Nucleus accumbens (tissue), 56 donors: ENCODE measurements at places on chromosomes 2 and 18.

DNA sequence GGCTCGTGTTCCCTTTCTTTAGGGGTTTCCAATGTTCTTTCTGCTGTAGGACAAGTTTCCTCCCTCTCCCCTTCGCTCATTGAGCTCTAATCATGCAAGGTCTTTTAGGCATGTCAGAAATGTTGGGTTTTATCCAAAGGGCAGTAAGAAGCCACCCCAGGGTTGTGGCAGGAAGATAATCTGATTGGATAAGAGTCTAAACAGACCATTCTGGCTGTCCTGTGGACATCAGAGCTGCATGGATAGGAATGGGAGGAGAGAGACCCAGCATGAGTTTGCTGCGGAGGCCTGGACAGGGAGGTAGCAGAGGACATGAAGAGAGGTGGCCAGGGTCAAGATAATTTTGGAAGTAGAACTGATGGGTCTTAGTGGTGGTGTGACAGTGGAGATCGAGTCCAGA lies 88.2 kb downstream of the ACKR3 start:
- DNase-seq, result no peak

DNA sequence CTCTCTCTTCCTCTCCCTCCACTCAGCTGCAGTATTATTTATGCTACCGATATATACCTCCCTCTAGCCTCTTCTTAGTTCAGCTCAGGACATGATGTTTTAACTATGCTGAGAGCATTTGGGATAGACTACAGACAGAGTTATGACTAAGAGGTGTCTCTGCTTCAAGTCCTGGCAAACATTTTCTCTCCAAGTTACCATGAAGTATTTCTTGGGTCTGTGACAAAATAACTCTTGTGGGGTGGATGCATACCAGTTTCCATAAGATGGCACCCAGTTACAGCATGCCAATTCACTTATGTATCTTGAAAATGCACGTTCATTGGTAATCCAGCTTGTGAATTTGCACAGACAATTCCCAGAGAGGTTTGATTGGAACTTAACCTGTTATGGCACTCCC lies 737.6 kb downstream of the SLC4A3 start:
- DNase-seq, result no peak

DNA sequence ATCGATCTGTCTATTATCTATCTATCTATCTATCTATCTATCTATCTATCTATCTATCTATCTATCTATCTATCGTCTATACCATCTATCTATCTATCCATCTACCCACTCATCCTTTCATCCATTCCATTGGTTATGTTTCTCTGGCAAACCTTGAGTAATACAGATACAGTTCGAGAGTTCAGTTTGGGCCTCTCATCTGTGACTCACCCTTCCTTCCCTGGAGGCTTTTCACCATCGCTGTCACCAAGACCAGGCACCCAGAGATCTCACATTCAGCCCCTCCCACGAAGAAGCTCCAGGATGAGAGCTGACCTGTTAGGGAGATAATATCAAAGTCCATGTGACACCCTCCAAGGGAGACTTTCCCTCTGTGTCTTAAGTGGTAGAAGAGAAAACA lies 164.1 kb upstream of the CELF4 start:
- DNase-seq, result no peak

DNA sequence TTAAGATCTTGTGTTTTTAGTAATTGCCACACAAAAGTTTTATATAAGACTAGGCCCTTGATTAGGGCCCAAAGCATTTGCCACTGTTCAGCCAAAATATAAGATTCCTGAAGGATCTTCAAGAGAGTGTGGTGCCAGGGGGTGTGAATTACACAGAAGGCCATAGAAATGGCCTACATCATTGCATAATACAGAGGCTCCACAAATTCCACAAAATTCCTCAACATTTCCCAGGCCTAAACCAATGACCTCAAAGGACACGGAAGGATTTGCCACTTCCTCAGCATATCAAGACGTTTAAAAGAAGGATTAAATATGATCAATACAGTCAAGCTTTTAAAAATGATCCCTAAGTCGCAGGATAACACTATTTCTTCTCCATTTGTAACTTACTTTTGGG lies 24.1 kb downstream of the COL6A3 start:
- no peak for DNase-seq

GRCh38 chr2:54310961-54311360 lies 54.9 kb upstream of the TSPYL6 start:
- no peak for DNase-seq
